ENCODE measurements at places on chromosomes 1 and 21.

DNA sequence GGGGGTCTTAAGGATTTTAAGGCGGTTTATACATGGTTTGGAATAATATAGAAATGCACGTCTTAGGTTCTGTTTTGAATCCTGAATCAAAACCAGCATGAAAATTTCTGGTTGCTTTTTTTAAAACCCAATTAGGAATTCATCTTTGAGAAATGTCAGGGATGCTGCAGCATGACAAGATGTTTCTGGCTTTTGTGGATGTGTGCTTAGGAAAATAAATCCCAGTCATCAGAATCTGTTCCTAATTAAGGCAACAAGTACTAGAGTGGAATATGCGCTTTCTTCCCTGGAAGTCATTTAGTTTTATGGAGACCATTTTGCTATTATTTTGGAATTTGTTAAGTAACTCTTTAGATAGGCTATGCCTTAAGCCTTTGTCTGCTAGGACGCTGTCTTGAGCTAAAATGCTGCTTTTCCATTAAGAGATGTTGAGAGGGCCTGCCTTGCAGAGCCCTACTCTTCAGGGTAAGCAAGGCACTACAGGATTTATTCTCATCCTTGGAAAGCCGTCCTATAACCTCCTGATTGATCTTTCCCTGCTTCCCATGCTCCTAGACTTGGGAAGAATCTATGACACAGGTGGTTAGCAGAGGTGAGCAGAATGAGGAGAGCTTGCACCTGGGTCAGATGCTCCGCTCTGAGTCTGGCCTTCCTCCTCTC lies 332.8 kb downstream of the DISC1 start:
- no peak for DNase-seq

DNA sequence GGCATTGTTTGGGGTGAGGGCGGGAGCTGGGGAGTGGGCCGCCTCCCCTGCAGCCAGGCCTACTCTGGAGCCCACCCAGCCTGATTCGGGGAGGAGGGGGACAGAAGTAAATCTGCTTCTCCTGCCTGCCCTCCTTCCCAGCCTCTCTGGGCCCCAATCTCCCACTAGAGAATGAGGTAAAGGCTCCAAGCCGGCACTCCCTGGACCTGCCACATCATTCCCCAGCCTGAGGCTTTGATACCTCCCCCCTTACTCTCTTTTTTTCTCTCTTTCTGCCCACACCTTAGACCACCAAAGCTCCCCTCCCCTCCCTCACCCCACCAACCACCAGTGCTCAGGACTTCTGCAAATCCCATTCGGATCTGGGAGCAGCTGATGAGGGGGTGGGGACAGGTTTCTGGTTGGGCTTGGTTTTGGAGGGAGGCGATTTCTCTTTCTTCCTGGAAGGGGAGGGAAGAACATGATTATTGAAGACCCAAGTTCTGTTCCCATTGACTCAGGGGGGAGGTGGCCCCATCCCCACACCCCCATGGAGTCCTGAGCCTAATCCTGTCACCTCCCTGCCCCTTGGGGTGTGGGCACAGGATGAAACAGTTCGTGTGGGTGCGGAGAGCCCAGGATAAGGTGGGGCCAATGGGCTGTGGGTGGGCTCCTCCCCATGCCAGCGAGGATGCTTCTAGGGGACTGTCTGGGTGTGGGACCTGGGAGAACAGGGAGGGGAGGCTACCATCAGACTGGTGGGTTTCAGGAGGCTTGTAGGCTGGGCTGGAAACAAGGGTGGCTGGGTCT lies 1.3 kb downstream of the MAP7D1 start:
- no peak for DNase-seq

- DNase-seq: peak; percentile 49
Observed at GRCh38 chr1:17274186-17275170, 25.6 kb downstream of the PADI3 start.

- DNase-seq: no peak
Observed at GRCh38 chr1:201882665-201883132, 6.0 kb upstream of the SHISA4 start.

DNA sequence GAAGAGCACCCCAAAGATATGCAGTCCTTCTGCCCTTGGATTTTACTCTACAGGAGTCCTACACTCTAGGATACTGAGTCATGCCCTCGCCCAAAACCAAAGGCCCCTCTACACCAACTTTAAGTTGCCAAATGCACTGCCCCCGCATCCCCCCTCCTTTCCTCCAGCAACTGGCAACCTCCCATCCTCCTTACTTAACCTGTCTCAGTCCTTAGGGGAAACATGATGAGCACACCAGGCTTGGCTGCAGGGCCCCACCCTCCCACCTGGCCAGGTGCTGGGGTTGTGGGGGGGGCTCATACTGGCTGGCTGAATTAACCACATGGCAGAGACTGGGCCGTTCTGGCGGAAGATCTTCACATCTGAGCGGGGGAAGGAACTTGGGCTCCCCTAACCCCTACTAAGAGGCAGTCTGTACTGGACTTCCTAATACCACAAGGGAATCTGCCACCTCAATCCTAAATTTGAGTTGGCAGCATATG lies 1.2 kb downstream of the HDGF start:
- DNase-seq: peak; percentile 67

DNA sequence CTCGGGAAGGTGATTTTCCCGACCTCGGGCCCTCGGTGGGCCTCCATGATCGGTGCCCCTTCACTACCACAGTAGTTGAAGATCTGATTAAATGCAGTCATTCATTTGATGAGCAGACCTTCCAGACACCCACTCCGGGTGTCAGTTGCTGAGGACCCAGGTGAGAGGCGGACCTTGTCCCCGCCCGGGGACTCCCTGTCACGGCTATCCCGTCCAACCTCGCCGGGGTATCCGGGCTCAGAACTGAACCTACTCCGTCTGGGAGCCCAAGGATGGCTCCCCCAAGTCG lies 22.6 kb downstream of the RNU1-3 start:
- no peak for DNase-seq

- DNase-seq: no peak
Observed at GRCh38 chr1:44262816-44263567, 49.7 kb downstream of the DMAP1 start.

DNA sequence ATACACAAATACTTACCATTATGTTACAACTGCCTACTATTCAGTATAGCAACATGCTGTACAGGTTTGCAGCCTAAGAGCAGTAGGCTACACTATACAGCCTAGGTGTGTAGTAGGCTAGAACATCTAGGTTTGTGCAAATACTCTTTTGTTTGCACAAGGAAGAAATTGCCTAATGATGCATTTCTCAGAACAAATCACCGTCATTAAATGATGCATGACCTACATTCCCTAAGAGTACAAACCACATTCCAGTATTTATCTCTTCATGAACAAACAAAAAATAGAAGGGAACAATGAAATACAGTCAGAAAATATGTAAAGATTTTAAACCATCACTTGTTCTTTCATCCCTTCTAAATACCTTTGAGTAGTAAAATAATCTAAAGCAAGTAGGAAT lies 109.7 kb upstream of the HP1BP3 start:
- peak; percentile 6 for DNase-seq

DNA sequence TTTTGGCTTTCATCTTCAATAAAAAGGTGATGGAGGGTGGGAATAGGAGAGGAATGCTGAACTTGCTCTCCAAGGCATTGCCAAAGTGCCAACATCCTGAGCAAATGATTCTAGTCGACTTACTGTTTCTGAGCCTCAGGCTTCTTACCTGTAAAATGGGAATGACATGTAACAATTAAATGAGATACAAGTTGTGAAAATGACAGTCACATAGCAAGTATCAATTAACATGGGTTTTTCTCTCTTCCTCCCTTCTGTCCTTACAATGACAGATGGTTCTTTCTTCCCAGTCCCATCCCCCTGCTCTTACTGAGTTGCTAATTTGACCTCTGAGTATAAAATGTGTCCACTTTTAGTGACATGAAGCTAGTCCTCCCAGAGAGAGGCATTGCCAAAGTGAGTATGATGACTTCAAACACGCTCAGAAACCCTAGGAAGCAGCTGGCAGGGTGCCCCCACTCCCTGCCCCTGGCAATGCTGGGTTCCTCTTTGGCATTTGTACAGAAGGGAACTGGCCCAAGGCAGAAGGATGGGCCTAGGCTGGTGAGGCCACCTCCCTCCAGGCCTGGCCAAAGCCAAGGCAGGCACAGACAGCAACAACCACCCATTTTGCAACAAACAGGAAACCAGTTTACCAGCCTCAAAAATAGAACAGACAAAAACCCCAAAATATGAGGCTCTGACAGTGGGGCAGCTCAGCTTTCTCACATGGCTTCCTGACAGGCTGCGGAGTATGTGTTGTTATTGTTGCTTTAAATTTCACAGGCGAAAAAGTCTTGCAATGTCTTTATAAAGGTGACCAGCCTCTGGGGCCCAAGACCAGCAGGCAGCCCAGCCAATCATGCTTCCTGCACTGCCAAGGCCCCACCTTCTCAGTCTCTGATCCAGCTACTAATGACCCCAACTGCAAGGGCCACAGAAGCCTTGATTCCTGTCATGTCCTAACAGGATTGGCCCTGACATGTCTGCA lies 115.9 kb downstream of the HIVEP3 start:
- peak; percentile 37 for DNase-seq

- DNase-seq: no peak
Observed at GRCh38 chr1:187374082-187374481, 545.3 kb downstream of the PLA2G4A start.

DNA sequence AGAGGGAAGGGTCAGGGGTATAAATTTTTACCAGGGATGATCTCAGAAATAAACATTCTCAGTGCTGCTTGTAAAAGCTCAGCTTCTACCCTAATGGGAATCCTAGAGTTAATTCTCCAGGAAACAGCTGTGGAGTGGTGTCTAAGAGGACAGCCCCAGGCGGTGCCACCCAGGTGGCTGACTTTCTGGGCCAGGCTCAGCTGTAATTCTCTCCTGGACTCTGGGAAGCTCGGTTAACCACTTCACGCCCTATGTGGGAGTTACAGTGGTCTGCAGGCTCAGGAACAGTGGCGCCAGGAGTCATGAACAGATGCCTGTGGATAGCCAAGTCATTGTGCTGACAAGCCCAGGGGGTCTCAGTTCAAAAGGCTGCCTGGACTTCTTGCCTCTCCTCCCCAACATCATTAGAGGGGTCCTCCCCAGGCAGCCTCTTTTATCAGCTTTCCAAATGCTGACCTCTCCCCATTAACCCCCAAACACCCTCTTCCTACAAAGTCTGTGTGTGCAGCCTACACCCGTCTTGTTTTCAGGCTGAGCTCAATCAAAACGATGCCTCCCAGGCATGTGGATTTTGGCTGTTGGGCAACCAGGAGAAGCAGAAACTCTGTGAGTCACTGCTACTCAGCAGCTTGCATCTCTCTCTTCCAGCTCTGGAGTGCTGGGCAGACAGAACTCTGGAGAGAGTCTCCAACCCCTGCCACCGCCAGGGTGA lies 1.2 kb downstream of the HHIPL2 start:
- no peak for DNase-seq

DNA sequence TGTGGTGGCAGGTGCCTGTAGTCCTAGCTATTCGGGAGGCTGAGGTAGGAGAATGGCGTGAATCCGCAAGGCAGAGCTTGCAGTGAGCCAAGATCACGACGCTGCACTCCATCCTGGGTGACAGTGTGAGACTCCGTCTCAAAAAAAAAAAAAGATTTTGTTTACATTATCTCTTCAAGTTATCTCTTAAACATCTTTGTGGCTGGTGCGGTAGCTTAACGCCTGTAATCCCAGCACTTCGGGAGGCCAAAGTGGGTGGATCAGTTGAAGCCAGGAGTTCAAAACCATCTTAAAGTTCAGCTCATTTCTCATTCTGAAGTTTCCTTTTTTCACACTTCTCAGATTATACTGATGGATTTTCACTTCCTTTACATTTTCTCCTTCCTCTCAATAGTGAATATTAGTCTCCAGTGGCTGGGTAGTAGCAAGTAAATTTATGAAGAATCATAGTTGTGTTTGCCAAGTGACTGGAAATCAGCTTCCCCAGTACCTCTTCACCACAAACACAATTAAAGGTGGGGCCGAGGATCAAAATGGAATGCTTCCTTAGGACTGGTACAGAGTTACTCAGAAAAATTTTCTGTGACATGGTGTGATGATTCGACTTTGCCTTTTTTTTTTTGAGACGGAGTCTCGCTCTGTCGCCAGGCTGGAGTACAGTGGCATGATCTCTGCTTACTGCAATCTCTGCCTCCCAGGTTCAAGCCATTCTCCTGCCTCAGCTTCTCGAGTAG lies 13.8 kb downstream of the PIP5K1A start:
- DNase-seq: no peak

GRCh38 chr1:39048745-39049370 lies 22.7 kb downstream of the NDUFS5 start:
- no peak for DNase-seq

GRCh38 chr1:3247521-3248121 lies 178.6 kb downstream of the PRDM16 start:
- no peak for DNase-seq

- DNase-seq: no peak
Observed at GRCh38 chr1:29365906-29366670, 129.8 kb downstream of the PTPRU start.

DNA sequence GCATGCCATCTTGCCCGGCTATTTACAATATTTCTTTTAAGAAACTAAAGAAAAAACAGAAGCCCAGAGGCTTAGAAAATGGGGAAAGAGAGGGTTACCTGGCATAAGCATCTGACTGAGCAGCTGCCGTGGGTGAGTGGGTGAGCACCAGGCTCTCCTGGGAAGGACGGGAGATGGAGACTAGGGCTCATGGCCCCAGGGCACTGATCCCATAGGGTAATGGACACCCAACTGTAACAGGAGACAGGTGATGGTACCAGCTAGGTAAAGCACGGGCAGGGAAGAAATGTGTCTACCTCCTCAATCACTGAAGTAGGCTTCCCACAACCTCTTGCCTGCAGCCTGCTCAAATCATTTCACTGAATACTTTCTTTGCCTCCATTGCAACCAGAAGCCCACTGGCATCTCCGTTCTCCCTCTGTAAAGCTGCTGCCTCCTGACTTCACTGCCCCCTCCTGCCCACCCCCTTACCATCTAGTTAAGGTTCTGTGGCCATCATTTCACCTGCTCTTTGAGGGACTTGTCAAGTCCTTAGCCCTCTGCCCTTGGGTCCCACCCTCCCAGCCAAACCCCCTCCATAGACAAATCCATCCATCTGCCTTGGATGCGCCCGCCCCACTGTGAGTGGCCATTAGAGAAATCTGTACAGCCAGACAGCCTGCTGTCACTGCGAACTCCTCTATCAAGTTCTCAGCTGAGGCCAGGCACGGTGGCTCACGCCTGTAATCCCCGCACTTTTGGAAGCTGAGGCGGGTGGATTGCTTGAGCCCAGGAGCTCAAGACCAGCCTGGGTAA lies 6.2 kb downstream of the TMEM125 start:
- DNase-seq: no peak
